Activated CD4-positive, alpha-beta T cell treated with anti-CD3 and anti-CD28 coated beads for 1 hour (primary cell): ENCODE measurements at places on chromosomes 4 and X.

DNA sequence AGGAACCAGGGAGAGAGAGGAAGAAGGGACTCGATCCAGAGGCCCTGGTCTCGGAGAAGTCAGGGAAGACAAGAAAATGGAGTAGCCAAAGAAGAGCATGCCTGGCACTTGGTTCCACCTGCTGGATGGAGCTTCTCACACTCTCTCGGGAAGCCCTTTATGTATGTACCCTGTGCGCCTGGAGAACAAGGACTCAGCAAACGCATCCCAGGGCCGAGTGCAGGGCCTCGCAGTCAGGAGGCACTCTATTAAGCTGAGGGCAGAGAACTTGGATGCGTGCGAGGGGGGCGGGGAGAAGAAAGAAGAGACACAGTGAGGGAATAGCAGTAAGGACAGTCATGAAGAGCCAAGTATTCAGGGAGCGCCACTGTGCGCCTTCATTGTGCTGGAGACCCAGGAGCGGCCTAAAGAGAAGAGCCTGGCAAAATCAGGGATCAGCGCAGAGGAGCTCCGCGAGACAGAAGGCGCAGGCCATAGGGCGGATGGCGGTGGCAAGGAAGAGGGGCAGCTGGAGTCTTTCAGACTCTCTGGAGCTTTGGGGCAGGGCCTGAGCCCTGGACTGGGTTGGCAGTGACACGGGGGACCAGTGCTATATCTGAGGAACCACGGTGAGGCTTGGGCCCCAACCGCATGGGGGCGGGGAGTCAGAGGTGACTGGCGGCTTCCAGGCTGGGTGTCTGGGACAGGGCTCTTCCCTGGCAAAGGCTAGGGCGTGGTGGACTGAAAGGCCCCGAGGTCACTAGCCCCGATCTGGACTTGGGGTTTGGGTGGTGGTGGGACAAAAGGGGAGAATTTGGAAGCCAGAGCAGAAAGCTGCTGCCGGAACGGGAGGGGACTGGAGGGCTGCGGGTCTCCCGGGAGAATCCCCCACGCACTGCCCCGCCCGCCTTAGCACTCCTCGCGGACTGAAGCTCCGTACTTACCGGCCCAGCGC is 1.9 kb upstream of the SEPTIN6 start:
- DNase-seq: no peak

DNA sequence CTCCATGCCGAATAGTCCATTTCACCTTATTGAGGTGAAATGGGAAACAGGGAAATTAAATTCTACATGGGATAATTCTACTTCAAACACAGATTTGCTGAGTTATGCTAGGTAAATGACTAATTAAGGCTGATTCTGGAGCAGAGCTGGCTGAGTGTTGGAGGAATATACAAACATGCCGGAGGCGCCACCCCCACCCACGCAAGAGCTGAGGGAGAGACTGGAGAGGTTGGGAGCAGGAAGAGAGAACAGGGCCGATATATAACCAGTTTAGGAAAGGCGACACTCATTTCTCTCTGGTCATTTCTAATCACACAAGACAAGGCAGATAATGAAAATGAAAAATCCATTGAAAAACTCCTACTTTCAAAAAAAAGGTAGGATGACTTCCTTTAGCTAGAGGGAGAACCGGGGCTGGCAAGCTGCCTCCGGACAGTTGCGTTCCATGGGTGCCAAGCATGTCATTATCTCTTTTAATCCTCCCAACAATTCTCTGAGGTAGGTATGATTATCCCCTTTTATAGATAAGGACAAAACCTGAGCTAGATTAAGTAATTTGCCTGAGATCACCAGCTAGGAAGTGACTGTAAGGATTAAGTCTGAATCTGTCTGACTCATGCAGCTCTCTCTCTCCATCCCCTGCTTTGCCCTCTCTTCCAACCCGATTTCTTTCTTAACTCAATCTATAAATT is 27.6 kb upstream of the CFAP299 start:
- DNase-seq: no peak

GRCh38 chr4:10971800-10972401 is 287.3 kb upstream of the CLNK start:
- no peak for DNase-seq

GRCh38 chr4:4838051-4838935 is 21.2 kb upstream of the MSX1 start:
- no peak for DNase-seq

GRCh38 chr4:95073646-95074045 is 315.9 kb downstream of the BMPR1B start:
- DNase-seq: no peak

DNA sequence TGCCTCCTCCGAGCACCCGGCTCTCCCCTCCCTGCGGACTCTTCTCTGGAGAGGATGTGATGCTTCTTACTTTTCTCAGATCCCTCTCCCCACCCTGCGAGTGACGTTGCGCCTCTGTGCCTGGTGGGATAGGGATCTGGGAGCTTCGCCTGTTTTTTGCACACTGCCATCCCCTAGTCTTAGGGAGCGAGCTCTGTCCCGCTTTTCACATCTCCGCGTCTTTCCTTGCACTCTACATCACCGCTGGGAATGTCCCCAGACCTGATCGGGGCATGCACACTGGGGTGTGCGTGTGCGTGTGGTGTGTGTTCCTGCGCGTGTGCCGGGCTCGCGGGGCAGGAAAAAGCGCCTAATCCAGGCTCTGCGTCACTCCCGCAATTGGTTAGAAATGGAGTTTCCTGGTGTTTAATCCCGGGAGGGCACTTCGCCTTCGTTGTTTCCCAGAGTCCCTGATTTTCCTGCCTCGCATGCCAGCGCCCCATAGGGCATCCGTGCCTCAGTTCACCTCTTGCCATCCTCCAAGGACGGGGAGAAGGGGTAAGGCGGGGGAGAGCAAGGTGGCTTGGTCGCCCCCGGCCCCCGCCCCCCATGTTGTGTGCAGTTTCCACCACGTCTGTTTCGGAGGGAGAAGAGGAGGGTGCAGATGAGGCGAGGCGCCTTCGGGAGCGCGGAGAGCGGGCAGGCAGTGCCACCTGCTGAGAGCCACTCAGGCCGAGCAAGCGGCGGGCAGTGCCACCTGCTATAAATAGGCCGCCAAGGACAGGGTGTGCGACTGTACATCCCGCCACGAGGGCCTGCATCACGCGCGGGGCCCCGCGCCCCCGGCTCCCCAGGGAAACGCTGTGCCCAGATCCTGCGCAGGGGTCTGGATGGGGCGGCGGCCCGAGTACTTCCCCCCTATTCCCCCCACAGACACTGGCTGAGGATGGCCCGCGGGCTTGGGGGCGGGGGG is 759 bp upstream of the TBC1D1 start:
- DNase-seq: peak; percentile 15

- no peak for DNase-seq
Measured at GRCh38 chr4:3262208-3263052, 13.5 kb downstream of the MSANTD1 start.

DNA sequence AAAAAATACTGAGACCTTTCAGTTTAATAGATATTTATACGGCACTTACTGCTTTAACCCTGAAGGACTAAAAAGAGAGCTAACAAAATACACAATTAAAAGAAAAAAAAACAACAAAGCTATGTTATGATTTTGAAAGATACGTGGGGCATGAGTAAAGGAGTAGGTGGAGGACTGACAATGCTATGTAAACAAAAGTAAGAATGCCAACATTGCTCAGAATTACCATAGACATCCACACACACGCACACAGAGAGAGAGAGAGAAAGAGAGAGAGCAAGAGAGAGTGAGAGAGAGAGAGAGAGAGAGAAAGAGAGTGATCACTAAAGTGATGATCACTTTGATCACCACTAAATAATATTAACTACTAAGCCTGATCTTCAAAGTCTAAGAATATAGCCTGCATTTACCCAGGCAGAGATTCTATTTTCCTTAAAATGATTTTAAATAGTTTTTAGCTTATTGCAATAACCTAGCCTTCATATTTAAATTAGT is 313.9 kb upstream of the SPANXN4 start:
- no peak for DNase-seq

- no peak for DNase-seq
Measured at GRCh38 chr4:17094159-17094875, 195.9 kb upstream of the LDB2 start.

- no peak for DNase-seq
Measured at GRCh38 chr4:13966231-13967195, 339.0 kb upstream of the BOD1L1 start.

- no peak for DNase-seq
Measured at GRCh38 chr4:48557478-48557877, 67.4 kb downstream of the ZAR1 start.

GRCh38 chr4:7485096-7485495 is 50.4 kb upstream of the PSAPL1 start:
- no peak for DNase-seq

DNA sequence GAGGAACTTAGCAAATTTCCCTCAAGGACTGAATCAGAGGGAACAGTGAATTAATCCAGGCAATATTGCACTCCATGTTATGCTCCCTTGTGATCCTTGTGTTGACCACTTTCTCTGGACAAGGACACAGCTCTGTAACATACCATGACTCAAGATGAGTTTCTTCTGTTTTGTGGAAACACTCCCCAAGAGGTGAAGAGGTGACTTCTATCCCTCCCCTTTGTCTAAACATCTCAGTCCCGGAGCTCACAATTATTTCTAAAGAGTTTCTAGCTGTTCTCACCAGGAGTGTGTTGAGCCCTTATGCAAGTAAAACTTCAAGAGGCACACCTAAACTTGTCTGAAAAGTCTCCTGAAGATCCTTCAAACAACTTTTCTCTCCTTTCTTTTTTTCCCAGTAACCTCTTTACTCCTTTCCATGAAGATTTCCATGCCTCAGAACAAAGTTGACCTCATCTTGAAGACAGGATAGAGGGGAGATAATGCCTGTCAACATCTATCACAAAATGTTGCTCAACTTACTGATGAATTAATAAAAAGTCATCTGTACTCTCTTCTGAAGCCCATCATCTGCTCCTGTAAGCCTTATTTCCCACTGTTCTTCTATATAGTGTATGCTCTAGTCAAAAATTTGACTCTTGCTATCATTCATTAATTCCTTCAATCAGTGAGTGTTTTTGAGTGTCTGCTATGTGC is 429.1 kb downstream of the SPRY1 start:
- no peak for DNase-seq

DNA sequence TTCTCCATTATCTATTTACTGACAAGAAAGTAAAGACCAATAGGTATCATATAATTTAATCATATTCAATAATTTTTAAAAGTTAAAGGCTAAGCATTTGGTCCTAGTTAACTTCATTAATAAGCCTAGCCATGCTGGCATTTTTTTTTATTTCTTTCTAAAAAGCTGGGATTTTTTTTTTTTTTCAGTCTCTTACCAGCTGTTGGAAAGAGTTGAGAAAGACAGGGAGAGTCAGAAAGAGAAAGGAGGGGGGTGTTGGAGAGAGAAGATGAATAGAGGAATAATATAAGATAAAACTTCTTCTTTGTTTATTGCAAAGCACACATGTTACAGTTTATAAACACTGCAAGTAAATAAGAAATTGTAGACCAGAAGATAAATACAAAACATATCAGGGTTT is 5.9 kb upstream of the NR3C2 start:
- DNase-seq: no peak

DNA sequence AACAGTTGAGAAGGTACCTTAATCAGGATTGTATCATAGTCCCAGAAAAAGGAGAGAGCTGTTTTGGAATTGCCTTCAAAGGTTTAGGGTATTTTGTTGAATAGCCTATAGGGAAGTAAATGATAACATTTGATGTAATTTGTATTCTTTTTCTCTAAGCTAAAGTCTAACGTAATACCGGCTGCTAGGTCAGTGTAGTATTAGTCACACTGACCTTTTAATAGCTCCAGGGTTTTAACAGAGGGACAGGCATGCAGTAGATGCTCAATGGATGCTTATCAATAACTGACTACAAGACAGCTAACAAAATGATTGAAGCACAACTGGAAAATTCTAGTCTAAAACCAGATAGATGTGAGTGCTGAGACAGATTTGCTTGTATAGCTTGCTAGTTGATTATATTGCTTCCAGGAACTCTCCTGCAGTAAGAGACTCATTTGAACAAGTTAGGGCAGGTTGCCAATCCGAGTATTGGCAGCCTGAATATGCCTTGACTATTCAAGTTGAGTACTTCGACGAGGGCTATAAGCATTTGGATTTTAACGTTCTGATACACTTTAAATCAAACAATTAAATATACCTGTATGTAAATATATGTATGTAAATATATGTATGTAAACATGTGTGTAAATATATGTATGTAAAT is 16.5 kb upstream of the PNPLA4 start:
- DNase-seq: no peak

GRCh38 chrX:10811111-10811510 is 190.7 kb upstream of the MID1 start:
- no peak for DNase-seq

- DNase-seq: no peak
Measured at GRCh38 chr4:22661443-22661842, 31.3 kb upstream of the GBA3 start.

GRCh38 chr4:87843936-87844335 is 11.2 kb downstream of the MEPE start:
- DNase-seq: no peak

GRCh38 chr4:108586778-108587177 is 33.6 kb upstream of the RPL34 start:
- DNase-seq: no peak

DNA sequence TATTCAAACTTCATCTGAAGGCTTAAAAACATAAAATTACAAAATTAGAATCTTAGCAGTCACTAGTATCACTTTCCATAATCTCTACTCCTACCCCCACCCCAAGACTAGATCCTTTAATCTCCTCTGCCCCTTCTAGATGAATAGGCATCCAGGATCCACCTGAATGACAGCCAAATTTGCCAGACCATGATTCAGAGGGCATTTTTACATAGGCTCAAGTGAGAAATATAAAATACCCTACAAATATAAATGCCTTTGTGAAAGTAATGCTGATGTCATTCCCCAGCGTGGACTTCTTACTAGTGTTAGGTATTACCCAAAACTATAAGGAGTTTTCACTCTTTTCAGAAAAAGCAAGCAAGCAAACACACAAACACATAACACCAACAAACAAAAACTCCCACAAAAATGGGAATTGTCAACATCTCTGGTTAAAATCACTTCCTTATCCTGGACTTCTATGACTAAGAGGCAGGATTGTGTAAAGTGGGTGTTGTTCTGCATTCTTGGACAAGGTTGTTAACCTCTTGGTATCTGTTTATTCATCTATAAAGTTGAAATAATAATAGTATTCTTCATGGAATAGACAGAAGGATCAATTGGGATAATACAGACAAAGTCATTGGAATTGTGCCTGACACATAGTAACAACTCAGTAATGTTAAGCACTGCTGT is 51.3 kb upstream of the TMPRSS11F start:
- DNase-seq: no peak

DNA sequence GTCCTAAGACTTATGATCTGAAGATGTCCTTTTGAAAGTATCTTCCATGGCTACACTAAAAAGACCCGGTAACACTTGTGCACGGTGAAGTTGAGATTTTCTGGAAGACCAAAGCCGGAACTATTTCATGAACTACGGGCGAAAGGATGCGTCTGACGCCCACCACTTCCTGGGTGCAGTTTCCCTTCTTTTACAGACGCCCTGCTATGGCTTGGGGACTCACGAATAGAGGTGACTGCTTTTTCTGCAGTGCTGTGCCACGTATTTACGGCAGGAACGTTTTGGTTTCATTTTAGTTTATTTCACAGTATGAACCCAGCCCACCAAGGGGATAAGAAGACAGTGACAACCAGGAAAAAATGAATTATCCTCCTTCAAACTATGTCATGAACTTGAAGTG is 180.4 kb downstream of the AFAP1 start:
- peak; percentile 55 for DNase-seq
